NT2/D1 (cell line): ENCODE measurements at places on chromosomes 11 and 22.

GRCh38 chr22:49163258-49163959 is 664.3 kb downstream of the BRD1 start:
- DNase-seq: no peak

DNA sequence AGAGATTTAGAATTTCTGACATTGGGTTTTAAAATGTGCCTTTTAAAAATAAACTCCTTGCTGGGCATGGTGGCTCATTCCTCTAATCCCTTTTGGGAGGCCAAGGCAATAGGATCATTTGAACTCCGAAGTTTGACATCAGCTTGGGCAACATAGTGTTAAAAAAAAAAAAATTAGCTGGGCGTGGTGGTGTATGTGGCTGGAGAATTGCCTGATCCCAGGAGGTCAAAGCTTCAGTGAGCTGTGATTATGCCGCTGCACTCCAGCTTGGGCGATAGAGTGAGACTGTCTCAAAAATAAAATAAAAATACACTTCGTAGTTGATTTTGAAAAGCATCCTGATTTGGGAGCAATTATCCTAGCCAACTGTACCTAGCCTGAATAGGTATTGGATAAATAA is 3.4 kb upstream of the APLP2 start:
- no peak for DNase-seq

- DNase-seq: no peak
Observed at GRCh38 chr11:76700177-76701100, 29.9 kb upstream of the LRRC32 start.

- no peak for DNase-seq
Observed at GRCh38 chr11:44978961-44979331, 28.3 kb upstream of the TP53I11 start.
